ENCODE measurements at places on chromosomes 6 and 20.

DNA sequence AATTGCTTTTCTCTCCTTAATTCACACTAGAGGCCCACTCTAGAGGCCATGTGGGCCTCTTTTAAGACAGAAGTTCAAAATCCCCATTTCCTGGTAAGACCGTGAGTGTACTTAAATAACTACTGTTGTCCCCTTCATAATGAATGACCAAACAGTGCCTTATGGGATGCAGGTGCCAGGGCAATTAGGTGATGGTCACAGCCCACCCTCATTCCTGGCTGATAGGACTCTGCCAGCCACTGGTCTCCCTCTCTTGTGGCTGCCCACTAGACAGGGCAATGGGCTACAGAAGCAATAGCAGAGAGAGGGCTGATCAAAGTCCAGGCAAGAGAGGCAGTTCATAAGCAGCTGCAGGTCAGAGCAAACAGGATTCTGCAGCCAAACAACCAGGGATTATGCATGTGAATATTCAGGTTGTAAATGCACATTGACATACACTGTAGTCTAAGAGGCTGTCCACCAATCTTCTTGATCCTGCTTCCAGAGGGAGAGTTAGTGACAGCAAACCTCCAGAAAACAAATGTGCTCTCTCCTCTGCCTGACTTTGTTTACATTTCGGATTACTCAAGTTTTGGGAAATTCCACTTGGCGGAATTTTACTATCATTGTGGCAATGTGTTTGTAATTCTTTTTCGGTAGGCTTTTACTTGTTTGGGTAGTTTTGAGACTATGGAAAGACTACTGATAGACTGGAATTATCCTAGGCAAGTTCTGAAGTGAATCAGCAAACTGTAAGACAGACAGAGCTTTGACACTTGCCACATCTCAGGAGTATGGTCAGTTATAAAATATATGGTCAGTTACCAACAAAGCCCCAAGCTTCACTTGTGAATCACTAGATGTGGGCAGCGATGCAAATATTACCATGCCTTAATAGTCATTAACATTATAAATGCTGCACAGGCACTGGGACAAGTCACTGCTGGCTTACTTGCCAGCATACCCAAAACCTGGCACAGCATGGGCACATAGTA is 12.8 kb downstream of the PTPRK start:
- no peak for DNase-seq

GRCh38 chr20:2751878-2752566 is 48.4 kb downstream of the CPXM1 start:
- peak; percentile 37 for DNase-seq

- DNase-seq, result no peak
These were observed 24.2 kb upstream of the LAMP5 start for GRCh38 chr20:9490161-9490560.

DNA sequence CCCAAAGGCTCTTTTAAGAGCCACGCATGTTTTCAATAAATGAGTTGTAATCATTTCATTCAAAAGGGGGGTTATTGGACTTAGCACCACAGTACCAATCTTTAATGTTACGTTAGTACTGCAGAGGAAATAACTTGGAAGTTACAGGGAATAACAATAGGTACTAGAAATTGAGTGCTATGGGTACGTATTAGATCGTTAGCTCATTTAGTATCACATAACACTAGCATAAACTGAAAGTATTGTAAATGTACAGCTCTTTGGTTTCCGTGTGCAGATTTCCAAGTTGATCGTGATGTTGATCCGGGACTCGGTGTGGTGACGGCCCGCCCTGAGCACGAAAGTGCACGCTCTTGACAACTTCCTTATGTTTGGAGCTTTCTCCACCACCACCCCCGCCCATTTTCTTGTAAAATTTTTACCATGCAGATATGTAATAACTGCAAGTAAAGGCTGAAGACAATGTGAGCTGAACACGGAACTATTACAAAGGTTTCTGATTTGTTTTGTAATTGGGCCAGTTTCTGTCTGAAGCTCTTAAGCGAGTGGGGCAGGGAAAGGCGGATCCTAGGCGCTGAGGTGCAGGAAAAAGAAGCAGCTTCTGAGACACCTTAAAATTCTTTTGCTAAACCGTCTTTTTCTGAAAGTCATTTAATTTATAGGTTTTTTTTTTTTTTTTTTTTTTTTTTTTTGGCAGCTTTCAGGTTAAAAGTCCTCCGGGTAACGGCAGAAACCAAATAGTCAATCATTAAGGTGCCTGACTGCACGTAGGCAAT is 71.5 kb downstream of the HFE start:
- peak; percentile 17 for DNase-seq

DNA sequence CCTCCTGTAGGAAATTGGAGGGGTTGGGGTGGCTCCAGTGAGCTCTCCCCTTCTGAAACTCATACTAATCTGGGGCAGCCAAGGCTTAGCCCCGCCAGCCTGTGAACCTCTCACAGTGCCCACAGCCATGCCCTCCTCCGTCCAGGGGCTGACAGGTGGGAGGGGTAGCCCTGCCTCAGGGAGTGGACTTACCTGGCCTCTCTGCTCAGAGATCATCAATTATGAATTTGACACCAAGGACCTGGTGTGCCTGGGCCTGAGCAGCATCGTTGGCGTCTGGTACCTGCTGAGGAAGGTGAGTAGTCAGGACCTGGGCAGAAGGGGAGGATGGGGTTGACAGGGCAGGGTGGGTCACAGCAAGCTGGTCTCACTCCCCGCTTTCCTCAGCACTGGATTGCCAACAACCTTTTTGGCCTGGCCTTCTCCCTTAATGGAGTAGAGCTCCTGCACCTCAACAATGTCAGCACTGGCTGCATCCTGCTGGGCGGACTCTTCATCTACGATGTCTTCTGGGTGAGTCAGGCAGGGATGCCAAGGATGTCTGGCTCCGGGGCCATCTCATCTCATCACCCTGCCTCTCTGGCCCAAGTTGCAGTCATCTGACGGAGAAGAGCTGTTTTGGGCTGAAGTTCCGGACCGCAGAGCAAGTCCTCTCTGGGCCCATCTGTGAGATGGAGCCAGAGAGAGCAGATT is 34.7 kb downstream of the HM13 start:
- no peak for DNase-seq

GRCh38 chr6:76942203-76942966 is 520.9 kb downstream of the HTR1B start:
- no peak for DNase-seq

GRCh38 chr6:118203545-118203944 is 296.5 kb downstream of the SLC35F1 start:
- no peak for DNase-seq

DNA sequence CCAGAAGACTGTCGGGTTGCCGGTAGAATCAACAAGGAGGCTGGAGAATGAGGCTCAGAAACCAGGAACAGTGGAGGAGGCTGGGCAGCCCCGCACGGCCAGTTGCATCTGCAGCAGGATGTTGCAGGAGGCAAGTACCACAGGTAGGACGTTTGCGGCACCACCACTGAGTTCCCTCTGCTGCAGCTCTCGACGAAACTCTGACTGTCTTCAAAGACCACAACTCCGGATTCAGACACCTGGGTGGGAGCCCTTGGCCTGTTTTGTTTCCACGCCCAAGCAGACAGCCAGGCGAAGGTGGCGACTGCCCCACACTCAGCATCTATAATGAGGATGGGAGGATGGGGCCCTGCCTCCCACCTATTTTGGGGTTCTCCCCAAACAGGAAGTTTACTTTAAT is 218.2 kb downstream of the ZDHHC14 start:
- no peak for DNase-seq

DNA sequence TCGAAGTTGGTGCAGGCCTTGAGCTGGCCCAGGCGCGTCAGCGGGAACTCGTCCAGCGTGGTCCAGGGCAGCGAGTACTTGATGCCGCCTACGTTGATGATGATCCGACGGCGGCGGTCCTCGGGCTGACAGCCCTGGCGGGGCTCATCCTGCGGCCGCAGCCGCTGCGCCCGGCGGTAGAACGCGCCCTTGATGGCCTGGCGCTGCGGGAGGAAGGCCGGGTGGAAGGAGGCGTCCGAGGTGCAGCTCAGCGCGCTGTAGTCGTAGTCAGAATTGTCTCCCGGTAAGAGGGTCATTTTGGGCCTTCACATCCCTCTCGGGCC is 12.9 kb downstream of the KCNG1 start:
- DNase-seq, result no peak

DNA sequence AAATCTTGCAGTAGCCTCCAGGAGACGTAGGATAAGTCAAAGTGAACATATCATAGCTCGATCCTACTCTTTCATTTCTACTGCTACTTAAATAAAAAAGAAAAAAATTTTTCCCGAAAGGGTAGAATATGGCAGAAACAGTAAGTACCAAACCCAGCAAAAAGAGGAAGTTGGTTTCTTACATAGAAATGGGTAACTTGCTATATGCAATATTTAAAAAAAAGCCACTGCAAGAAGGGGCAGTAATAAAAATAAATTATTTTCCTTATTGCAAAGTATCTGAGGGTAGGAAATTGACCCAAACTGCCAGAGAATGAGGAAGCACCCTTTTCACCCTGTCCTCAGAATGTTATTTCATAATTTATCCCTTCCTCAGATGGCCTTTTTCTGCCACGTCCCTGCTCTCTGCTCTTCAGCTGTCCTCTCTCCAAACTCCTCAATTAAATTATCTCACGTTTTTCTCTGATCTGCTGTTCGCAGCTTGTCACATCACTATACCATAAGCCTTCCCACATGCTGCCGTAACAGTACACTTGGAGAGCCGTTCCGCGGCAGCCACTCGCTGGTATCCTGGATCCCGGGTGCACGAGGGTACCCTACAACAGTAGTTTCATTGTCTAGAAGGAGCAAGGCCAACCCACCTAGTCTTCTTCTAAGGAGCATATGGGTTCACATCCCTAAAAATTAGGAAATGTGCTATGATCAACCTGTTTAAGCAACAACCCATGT is 149.6 kb downstream of the BACH2 start:
- DNase-seq, result no peak

GRCh38 chr20:58097429-58097828 is 131.0 kb downstream of the ANKRD60 start:
- no peak for DNase-seq

DNA sequence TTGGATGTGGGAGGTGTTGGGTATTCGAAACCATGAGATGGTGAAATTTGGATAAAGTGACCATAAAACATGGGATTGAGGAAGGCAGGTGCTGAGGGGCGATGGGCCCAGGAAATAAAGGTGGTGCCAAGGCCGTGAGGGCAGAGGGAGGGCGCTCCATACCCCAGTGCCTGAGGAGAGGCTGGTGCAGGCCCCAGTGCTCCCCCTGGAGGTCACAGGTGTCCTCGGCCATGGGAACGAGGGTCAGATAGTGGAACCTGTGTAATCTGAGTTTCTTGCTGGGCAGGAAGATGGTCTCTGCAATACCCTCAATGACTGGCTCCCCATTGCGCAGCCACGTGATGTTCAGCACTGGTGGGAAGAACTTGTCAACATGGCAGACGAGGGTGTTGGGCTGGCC is 16.2 kb downstream of the HLA-DPB1 start:
- DNase-seq, result peak; percentile 52

DNA sequence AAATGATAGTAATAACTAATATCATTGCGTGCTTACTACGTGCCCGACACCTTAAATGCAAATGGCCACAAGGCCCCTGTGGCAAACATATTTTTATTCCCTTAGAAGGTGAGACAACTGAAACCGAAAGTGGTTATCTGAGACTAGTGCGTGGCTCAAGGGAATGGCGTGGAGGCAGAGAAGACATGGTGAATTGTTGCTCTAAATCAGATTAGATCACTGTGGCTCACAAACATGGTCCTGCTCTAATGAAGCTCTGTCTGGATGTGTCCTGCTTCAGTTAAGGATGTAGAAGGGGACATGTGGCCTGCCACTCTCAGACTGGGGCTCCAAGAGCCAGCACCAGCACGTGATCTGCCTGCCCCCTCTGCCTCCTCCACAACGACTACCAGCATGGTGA is 124.2 kb upstream of the GMDS start:
- no peak for DNase-seq

DNA sequence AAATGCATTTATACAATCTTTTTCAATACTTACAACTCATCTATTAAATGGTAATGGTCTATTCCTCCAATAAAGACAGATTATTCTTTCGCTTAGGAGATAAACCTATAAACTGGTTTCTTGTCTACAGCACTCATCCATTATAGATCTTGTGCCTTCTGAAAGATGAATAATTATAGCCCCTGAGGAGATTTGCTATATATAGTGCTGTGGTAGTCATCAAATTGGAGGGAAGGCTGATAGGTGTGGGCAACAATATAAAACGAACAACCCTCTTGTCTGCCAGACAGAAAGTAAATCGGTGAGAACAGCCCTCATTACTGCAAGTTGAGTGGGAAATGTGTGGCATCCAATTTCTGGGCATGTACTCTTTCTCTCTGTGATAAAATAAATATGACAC is 292.5 kb upstream of the CNR1 start:
- DNase-seq, result no peak

GRCh38 chr20:40251284-40251932 is 437.6 kb downstream of the MAFB start:
- DNase-seq, result no peak

DNA sequence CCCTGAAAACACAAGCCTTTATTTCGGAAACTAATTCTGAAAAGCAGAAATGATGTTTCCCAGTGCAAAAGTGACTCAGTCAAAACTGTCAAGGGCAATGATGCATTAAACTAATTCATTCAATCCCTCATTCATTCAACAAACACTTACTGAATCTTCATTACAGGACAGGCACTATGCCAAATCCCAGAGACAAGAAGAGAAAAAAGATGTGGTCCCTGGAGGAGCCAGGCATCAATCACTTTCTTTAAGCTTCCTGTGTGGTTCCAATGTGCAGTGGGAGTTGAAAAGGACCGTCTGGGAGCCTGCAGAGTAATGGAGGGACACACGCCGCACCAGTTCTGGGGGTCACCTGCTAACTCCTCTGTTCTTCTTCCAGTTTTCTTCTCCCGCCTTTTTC is 113.1 kb downstream of the MBOAT1 start:
- DNase-seq, result no peak

- no peak for DNase-seq
These were observed 30.6 kb downstream of the TMEM14B start for GRCh38 chr6:10778230-10778629.

- DNase-seq, result no peak
These were observed 737 bp upstream of the PTPRT start for GRCh38 chr20:43190332-43190953.

GRCh38 chr6:89398762-89399525 is 13.1 kb downstream of the RRAGD start:
- no peak for DNase-seq

- no peak for DNase-seq
These were observed 9.1 kb downstream of the FILIP1 start for GRCh38 chr6:75484535-75484934.
